Activated naive CD8-positive, alpha-beta T cell treated with anti-CD3 and anti-CD28 coated beads, Interleukin-2, amount 50 U/mL, for 16 hours (primary cell): ENCODE measurements at places on chromosomes 7 and 10.

DNA sequence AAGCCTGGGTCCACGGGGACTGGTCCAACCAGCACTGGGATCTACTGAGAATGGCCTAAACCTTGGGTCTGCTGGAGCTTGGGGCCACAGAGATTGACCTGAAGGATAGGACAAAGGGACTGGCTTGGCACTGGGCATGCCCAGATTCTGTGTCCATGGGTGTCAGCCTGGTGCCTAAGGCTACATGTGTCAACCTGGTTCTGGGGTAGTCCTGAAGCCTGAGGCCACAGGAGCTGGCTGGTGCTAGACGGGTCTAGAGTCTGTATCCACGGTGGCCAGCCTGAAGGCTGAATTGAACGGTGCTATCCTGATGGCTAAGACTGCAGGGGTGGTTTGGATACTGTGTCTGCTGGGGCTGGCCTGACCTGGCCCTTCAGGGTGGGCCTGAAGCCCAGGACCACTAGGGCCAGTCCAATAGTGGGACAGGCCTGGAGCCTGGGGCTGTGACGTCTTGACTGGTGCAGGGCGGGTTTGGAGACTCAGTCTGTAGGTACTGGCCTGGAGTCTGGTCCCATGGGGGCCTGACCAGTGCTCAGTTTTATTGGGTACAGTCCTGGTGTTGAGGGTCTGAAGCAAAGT is 152.4 kb upstream of the HPS1 start:
- no peak for DNase-seq

- no peak for DNase-seq
These were observed 213.7 kb upstream of the AOAH start for GRCh38 chr7:36937754-36938563.

GRCh38 chr7:40374575-40374974 is 239.8 kb downstream of the SUGCT start:
- DNase-seq = no peak

DNA sequence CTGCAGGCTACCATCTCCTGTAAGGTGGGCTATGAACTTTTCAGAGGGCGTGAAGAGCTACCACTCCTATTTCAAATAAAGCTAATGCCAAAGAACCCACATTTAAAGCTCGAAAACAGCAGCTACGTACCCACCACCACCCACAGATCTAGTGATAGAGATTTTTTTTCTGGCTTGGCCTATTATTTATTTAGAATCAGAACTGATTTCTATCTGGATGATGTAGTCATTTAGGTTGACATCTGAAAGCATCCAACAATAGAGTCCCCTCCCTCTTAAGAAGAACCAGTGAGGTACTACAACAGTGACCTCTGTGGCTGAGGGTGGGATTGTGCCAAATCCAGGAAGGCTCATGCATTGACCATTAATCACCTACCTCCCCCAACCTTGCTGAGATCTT is 113.8 kb upstream of the ADO start:
- DNase-seq = no peak

GRCh38 chr10:86300399-86300925 is 66.1 kb downstream of the GRID1 start:
- DNase-seq = no peak
